Endodermal cell (in vitro differentiated cells): ENCODE measurements at places on chromosomes 4 and X. TPM values are rescaled to one million over a fixed set of nuclear protein-coding genes. Genes with fewer than 3 reads are reported as not detected.
A peak's percentile ranks its signal among the peaks of the same experiment; 100 is the strongest.

GRCh38 chr4:23166919-23167318 is 474.2 kb downstream of the GBA3 start:
- no peak for DNase-seq

- no peak for DNase-seq
Measured at GRCh38 chrX:124938715-124939114, 381.0 kb upstream of the TEX13C start.

- DNase-seq: no peak
Measured at GRCh38 chrX:39609941-39610340, 487.8 kb downstream of the BCOR start.

- no peak for DNase-seq
Measured at GRCh38 chr4:127648061-127648460, 15.3 kb downstream of the INTU start.

Gene MAGEA8
- 0.20 TPM in 1 of 2 replicates, not detected in the other for total RNA-seq

- DNase-seq: no peak
Measured at GRCh38 chr4:183478123-183478522, 26.7 kb upstream of the ING2 start.

DNA sequence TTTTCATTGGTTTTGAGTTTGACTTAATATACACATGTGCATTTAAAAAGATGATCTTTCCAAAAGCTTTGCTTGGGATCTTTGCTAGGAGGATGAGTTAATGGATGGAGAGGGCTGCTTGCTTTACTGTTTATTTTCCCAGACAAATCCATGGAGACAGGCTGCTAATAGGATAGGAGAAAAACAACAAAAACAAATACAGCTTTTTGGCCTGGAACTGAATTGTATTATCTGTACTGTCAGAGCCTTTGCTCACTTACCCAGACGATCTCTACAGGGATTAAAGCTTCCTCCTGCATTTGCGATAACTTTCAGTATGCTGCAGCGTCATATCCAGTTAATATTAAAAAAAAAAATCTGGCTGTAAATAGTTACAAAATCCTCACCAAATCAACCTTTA is 190.8 kb upstream of the NUDT6 start:
- DNase-seq: no peak

DNA sequence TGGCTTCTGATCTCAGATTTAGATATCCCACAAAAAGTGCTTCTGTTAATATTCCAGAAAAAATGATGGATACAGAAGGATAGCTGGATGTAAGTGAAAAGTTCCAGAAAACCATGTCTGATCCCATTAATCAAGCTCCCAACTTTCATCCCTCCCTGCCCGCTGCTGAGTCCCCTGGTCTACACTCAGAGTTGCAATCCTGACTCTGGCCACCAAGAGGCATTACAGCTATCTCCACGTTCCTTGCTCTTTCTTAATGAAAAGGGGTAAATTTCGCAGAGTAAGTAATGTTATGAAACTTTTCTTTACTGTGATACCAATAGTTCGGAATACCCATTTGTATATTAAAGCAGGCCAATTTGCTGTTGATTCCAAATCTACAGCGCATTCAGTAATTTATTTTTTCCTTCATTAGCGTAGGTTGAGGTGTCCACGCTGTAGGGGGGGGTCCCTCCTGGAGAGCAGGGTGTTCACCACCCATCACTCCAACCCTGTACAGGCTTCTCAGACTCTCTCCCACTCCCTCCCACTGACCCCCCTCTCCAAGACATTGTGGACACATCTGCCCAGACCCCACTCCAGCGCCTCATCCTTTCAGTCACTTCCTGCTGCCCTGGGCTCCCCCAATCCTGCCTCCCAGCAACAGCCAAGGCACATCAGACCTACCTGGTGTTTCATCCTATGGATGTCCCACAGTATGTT is 55.1 kb downstream of the RAB40A start:
- DNase-seq: peak; percentile 84

DNA sequence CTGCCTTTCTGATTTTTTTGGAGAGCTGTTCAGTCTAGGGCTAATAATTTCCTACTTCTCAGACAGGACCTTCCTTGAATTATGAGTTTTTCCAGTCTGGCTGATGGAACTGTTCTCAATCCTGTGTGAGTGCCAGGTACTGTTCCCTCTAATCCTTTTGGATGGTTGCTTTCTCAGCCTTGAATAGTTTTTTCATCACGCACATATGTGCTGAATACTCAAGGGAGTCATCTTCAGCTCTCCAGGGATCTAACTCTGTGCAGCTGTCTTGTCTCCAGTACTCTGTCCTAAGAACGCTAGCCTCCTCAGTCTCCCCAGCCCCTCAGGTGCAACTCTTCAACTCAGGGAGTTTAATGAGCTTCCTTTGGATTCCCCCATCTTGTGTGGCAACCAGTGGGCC is 93.2 kb downstream of the GASK1B start:
- DNase-seq: no peak

Gene CENPVL2
- total RNA-seq: 0.45 to 0.55 TPM (median 0.53 TPM) in 3 replicates

- DNase-seq: peak; percentile 23
Measured at GRCh38 chrX:47180346-47180745, 13.3 kb upstream of the UBA1 start.

DNA sequence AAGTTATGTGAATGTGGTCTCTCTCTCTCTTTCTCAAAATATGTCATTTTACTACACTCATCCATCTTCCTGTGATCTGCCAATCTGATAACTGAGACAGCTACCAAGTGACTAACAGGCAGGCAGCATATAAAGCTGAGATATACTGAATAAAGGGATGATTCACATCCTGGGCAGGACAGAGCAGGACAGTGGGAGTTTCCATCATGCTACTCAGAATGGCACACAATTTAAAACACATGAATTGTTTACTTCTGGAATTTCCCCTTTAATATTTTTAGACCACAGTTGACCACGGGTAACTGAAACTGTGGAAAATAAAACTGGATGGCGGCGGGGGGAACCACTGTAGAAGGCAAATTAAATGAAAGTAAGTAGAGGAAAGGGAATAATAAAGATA is 58.6 kb upstream of the DCTD start:
- DNase-seq: no peak

DNA sequence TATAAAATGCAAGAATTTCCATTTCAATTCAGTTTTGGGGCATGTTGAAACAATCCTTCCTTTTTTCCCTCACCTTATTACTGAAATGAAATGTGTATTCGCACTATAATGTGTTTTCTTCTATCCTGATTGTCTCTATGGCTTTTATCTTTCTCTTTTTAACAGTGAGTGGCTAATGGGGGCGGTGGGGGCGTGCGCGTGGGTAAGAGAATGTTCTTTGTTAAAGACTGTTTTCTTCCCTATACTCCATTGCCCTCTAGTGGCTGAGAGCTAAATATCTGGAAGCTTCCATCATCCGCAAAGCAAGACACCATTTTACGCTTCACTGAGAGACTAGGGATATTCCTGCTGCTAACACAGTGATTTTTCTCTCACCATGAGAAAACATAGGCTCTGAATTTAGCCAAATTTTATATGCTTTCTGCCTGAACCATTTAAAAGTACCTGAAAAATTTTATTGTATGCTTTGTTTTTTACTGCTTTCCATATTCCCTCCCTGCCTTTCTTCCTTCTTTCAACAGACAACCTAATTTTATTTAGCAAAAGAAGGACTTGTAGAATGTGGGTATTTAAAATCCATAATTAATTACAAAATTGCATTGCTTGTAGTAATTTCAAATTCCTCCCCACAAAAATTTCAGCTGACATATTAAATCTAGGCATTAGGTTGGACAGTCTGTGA is 194.0 kb downstream of the GASK1B start:
- peak; percentile 79 for DNase-seq

DNA sequence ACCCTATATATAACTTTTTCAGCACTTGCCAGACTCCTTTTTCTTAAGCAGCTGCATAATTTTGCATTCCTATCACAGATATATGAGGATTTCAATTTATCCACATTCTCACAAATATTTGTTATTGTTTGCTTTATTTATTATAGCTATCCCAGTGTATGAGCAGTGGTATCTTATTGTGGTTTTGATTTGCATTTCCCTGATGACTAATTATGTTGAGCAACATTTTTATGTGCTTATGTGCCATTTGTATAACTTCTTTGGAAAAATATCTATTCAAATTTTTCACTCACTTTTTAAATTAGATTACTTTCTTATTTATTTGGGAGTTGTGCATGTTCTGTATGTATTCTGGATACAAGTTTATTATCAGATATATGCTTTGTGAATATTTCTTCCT is 361.9 kb downstream of the KCTD8 start:
- DNase-seq: no peak

DNA sequence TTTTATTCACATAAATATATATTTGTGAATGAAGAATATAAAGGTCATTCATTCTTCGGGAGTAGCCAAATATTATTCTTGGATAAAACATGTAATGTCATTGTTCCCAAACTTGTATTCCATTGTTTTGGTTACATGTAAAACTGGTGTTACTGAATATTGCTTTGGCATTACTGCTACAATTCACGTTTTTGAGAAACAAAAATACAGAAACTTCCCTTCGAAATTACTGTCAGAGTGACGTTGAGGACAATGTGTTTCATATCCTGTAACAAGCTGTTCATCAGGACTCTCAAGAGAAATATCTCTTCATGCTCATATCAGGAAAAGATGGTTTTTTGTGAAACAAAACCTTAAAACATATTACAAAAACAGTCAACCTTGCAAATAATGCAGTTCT is 258.9 kb upstream of the DDX53 start:
- no peak for DNase-seq

GRCh38 chrX:55794405-55794804 is 76.9 kb downstream of the RRAGB start:
- DNase-seq: no peak

DNA sequence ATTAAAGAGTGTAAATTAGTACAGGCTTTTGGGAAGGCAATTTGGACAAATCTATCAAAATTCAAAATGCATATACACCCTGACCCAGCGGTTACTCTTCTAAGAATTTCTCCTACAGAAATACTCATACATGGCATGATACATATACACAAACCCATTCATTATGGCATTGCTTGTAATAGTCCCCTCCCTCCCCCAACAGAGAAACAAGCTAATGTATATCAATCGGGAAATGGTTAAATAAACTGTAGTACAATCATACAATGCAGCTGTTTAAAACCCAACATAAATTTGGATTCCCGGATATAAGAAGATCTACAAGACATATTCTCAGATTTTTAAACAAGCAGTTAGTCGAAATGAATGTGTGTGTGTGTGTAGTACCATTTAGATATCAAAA is 808 bp downstream of the HUWE1 start:
- DNase-seq: no peak

GRCh38 chr4:19406789-19407188 is 844.9 kb upstream of the SLIT2 start:
- no peak for DNase-seq

Gene PLRG1
- total RNA-seq: 132 to 278 TPM (median 149 TPM) in 3 replicates

Gene SFRP2
- total RNA-seq: 69.1 and 91.2 TPM in 2 replicates
